ENCODE measurements at places on chromosomes 1 and 21.

DNA sequence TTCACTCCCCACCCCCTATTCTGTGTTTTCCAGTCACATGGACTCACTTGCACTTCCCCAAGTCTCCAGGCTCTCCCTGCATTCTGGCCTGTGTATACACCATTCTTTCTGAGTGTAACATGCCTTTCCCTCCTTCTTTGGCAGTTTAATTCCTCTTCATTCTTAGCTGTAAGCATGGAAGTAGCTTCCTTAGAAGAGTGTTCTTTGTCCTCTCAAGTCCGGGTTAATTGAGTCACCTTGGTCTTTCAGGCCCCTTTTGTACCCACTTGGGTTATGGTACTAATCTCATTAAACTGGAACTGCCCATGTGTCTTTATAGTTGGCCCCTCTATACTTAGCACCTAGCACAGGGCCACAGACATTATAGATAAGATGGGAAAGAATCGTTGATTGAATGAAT is 525.3 kb upstream of the ADGRL4 start:
- DNase-seq = no peak

DNA sequence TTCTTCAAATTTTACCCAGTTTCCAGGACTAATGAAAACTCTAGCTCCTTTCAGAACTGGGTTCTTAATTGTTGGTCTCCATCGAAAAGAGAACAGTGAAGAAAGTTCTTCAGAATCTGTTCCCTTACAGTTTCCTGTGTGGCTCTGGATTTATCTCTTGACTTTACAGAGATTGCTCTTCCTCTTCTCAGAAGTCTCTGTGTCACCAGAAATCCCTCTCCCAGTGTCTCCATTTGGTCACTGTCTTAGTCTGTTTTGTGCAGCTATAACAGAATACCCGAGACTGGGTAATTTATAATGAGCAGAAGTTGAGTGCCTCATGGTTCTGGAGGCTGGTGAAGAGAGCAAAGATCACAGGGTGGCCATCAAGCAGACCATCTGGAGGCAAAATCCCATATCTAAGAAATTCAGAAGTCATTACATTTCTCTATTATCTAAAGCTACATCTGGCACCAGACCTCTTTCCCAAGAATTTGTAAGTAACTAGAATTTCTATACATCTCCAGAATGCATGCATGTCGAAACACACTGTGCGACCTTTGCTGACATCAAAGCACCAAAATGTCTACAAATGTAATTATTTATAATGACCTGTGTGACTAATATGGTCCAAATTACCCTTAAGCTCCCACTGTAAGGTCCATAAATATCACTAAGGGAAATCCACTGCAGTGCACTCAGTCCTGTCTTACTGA is 65.4 kb upstream of the KRTAP19-8 start:
- no peak for DNase-seq

- peak; percentile 66 for DNase-seq
Observed at GRCh38 chr1:51578383-51579109, 38.3 kb upstream of the OSBPL9 start.

DNA sequence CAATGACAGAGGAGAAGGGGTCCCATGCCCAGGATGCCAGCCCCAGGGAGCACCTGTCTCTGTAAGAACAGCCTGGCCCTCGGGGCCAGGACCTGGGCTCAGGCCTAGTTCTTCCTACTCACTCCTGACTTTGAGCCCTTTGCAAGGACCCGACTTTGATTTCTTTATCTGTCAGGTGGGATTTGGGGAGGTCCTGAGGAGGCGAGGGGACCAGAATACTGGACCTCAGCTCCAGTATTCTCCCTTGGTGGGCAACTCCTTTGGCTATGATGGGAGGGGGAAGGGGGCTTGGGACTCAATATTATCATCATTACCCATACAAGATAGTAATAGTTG is 18.1 kb downstream of the KCNQ4 start:
- DNase-seq = no peak

- DNase-seq = no peak
Observed at GRCh38 chr1:171590022-171590421, 32.0 kb upstream of the MYOCOS start.

- no peak for DNase-seq
Observed at GRCh38 chr21:45598666-45599065, 44.9 kb upstream of the PCBP3 start.

GRCh38 chr1:228131766-228132165 is 8.3 kb upstream of the GUK1 start:
- DNase-seq = no peak

GRCh38 chr21:22062472-22063139 is 1064.4 kb downstream of the NCAM2 start:
- no peak for DNase-seq

DNA sequence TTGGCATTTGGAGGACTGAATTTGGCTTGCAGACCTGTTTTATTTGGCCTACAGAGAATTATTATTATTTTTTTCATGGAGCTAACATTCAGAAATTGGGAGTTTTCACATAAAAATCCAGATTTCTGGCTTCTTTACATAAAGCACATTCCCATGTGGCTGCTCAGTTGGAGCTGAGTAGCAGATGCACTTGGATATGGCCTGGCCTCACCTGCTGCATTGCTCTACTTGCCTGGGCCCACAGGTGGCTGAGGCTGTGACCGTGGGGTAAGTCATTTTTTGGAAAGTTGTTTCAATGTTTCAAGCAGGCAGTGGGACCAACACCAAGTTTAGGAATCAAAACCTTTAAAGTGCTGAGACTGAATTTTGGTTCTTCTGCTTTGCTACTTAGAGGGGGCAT is 56.7 kb downstream of the GADD45A start:
- DNase-seq = no peak

GRCh38 chr1:185739967-185740366 is 5.8 kb downstream of the HMCN1 start:
- peak; percentile 34 for DNase-seq

DNA sequence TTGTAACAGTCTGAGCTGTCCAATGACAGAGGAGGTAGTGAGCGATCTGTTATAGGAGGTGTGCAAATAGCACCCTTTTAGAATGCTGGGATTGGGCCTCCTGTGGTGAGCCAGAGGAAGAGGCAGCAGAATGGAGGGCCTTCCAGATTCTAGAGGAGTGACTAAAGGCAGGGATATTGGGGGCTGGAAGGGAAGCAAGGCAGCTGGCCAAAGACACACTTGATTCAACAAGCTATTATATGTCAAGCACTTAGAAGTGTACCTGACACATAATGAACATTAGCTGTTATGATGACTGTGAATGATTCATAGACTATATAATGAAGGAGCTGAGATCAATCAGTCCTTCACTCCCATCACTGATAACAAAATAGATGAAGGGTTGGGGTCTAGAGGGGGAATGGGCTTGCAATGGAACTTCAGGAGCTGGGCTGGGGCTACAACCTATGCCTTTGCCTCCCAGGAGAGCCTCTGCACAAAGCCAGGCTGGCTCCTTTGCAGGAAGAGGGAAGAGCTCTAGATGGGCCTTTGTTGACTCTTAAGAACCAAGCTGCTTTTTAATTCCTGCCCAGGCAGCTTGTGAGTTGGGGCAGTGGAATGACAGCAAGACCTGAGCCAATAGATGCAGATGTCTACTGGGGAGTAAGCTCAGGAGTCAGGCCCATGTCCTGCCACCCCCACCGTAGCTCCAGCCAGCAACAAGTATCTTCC is 2.3 kb upstream of the MKNK1 start:
- DNase-seq = no peak

GRCh38 chr1:220046052-220046930 is at the start of gene EPRS1:
EPRS1 (minus strand) TSS chr1:220046505; CDS start chr1:220046388, 117 bp downstream.
- DNase-seq = peak; percentile 99

DNA sequence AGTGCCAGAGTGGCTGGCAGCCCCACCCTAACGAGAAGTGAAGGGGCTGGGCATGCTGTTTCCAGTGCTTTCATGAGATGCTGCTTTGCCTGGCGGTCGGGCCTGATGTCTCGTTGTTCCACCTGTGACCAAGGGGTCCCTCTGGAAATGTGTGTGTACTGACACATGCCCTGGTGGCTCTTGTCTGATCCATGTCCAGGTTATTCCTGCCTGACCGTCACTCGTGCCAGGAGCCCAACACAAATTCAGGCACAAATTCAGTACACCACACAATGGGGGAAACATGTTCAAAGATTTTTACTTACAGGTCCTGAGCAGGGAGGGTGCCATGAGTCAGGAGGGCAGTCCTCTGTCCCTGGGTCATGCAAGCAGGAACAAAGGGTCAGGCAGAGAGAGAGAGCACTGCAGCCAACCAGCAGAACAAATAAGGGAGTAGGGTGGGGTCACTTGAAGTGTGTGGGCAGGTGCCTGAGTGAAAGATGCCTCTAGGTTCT is 76.3 kb downstream of the ADARB1 start:
- no peak for DNase-seq

DNA sequence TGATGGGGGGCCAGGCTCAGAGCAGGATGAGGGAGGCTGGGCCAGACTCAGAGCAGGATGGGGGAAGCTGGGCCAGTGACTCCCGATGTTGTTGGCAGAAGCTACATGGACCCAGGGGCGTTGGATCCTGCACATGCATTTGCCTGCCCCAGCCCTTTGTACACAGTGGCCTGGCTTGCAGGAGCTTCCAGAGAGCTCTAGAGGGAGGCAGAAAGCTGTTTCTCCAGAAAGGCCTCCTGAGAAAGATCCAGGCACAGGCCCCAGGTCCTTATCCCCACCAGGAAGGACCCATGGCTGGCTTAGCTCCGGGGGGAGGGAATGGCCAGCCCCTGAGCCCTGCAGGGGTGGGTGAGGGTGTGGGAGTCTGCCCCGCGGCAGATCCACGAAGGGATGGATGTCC is 106.6 kb upstream of the ACTRT2 start:
- DNase-seq = no peak

GRCh38 chr21:38944903-38945302 is 139.2 kb downstream of the ETS2 start:
- DNase-seq = no peak

GRCh38 chr1:162389021-162389818 is 7.7 kb downstream of the C1orf226 start:
- DNase-seq = no peak

GRCh38 chr1:211331011-211331709 is 4.5 kb downstream of the TRAF5 start:
- no peak for DNase-seq

DNA sequence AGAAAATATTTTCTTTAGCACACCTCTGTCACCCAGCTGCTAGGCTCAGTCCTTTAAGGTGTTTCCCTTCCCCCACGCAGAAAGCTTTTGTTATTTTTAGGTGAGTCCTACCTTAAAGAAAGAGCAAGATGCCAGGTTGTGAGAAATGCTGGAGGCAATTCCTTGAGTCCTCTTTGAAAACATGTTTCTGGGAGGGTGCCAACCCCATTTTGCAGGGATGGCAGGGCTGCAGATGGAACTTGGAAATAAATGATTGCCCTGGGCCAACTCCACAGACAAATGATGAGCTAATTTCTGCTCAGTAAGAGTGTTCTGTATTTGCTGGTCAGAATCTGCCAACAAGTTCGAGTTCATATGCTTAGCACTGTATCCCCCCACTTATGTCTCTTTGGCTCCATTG is 119.2 kb upstream of the RAB3GAP2 start:
- DNase-seq = no peak

- DNase-seq = peak; percentile 2
Observed at GRCh38 chr1:190416239-190416638, 61.4 kb downstream of the BRINP3 start.

DNA sequence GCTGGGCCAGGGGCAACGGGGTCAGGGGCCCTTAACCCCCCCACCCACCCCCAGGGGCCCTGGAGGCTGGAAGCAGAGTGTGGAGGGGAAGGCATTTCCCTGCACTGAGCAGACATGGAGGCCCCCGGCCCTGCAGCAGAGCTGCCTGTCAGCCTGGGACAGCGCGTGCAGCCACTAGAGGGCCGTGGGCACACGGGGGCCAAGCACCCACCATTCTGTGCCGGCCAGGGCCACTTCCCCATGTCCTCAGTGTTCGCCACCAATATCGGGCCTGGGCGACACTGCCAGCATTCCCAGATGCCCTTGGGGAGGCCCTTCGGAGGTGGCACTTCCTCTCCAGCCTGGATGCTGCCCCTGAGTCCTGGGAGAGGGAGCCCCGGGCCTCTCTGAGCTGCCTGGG is 23.2 kb upstream of the ARHGEF16 start:
- DNase-seq = no peak

DNA sequence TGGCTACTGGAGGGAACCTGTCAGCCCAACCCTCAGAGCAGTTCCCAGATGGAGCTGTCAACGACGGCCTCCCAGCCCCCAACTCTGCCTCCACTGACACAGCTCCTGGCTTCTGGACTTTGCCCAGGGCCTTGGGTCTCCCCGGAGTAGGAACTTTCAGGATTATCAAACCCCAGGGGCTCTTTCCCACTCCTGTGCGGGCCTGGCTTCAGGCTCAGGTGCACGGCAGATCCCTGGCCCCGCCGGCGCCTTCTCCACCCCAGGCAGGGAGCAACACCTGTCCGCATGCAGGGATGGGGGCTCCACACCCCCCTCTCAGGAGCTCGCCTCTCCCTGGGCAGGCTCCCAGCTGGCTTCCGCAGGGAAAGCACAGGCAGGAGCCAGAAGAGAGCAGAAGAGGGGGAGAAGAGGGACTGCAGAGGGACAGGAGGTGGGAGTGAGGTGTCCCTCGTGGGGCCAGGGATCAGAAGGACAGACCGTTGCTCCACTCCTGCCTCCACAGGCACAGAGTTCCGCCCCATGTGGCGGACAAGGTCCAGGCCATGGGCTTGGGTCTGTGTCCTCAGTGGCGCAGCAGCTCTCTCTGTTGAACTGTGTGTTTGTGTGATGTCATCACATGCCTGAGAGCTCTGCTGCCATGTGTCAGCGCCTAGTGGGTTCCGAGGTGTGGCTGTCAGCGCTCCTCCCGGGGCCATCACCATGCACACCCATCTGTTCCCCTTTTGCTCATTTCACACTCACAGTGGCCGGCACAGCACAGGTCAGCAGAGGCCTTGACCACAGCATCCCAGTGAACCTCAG is 107.7 kb downstream of the PDE9A start:
- DNase-seq = no peak

- no peak for DNase-seq
Observed at GRCh38 chr21:40853956-40854688, 7.2 kb upstream of the DSCAM start.

DNA sequence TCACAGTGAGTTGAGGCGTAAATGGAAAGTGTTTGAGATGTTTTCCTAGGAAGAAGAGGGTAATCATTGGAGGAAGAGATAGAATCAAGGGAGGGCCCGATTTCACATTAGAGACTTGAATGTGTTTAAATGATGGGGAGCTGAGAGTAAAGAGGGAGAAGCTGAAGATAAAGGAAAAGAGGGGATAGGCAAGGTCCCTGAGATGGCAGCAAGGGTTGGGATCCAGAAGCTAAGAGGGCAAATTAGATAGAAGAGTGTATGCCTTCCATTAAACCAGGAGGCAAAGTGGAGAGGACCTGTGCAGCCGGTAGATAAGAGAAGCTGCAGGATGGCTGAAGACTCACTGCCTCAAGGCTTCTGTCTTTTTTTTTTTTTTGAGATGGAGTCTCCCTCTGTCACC is 21.6 kb upstream of the CSF1 start:
- DNase-seq = no peak

- no peak for DNase-seq
Observed at GRCh38 chr1:234585330-234586055, 24.5 kb downstream of the IRF2BP2 start.

- no peak for DNase-seq
Observed at GRCh38 chr1:234973426-234974250, 155.0 kb downstream of the TOMM20 start.

Measured in GM12865 (cell line).